ENCODE measurements at places on chromosomes 7 and 10.

DNA sequence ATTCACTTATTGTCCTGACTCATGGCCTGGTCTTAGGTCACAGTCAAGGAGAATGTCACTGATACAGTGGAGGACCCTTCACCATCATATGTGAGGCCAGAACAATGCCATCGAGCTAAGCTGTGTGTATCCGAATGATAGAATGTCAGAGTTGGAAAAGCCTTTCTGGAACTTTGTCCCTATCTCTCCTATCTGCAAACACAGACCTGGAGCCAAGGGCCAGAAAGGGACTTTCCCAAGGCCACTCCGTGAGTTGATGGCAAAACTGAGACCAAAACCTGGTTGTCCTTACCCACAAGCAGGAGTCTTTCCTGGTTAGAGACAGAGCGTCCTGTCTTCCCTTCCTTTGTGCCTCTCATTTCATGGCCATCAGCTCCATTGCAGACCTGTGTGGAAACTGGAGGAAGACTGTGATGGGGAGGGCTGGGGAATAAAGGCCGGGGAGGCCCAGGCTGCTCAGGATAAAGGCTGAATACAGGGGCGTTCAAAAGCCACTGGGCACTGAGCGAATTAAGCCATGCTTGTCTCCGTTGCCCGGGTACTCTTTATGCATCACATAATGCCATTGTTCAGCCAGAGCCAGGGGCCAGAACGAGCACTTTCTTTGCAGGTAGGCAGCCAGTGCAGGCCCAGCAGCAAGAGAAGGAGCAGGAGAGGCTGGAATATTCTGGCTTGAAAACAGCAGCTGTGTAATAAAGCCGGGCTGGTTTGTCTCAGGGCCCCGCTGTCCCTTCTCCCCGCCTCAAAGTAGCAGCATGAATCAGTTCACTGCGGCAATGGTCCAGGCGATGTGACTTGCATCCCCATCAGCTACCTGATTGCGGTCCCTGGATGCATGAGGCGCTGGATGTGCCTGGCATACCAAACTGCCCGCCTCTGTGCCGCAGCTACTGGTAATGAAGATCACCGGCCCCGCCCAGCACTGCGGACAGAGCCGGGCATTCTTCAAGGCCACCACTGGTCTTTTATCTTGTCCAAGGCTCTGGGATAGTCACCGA is 143.0 kb downstream of the RPS24 start:
- no peak for DNase-seq

DNA sequence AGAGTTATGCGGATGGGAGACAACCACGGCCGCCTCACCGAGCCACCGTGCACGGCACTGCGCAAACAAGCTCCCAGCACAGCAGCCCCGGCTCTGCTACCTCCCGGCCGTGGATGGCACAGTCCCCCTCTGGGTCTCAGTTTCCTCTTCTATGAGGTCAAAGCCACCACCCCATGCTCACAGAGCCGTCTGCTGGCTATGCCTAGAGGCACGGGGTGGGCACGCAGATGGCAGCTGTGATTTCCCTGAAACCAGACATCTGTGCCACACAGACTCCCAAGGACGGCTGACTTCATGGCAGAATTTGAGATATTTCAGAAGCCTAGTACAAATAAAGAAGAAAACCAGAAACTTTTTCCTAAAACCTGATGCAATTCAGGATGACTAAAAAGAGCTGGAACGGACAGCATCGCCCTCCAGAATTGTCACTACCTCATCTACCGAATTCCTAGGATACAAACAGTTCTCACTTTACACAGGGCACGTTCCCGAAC is 73.2 kb downstream of the AMZ1 start:
- DNase-seq = no peak

DNA sequence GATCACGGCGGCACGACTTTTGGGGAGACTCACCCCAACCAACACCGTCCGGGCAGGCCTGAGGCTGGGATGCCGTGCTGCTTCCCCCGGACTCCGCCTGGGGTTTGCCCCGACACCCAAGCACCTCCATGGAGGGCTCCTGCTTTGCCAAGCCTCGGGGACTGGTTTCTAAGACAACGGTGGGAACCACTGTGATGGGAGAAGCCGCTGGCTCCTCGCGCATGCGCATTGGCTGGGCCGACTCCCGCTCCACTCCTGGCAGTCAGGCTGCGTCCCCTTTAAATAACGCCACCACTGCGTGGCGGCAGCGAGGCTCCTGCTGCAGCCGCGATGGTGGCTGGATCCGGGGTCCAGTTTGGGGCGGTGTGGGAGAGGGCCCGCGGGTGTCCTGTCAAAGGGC is 201.0 kb downstream of the ZNF716 start:
- DNase-seq = no peak

DNA sequence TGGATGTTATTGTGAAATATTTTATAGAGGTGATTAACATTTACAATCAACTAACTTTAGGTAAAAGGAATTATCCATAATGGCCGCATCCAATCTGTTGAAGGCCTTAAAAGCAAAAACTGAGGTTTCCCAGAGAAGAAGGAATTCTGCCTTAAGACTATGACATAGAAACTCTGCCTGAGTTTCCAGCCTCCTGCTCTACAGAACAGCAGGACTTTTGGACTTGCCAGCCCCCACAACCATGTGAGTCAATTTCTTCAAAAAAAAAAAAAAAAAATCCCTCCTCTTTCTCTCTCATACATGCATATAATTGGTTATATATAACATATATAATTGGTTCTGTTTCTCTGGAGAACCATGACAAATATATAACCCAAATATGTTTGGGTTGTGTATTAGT is 15.4 kb downstream of the SLC25A28 start:
- no peak for DNase-seq

DNA sequence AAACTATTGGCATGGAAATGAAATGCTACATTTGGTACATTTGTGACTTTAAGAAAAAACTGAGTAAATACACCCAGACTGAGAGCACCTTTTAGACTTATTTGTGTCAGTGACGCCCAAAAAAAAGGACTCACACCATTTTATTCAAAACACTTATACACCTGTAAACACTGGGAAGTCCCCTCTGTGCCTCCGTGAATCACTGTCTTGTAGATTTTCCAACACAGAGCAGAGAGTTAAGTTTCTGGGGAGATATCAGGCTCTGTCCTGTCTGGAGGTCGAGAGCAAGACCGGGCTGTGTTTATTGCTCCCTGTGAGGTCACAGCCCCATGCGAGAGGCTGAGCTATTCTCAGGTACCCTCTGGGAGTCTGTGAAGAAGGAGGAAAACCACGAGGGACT is 60.7 kb upstream of the TM9SF3 start:
- DNase-seq = no peak

GRCh38 chr7:99235925-99236324 is 28.0 kb upstream of the KPNA7 start:
- DNase-seq = no peak

- DNase-seq = no peak
Measured at GRCh38 chr10:126491476-126491875, 103.2 kb upstream of the ADAM12 start.

DNA sequence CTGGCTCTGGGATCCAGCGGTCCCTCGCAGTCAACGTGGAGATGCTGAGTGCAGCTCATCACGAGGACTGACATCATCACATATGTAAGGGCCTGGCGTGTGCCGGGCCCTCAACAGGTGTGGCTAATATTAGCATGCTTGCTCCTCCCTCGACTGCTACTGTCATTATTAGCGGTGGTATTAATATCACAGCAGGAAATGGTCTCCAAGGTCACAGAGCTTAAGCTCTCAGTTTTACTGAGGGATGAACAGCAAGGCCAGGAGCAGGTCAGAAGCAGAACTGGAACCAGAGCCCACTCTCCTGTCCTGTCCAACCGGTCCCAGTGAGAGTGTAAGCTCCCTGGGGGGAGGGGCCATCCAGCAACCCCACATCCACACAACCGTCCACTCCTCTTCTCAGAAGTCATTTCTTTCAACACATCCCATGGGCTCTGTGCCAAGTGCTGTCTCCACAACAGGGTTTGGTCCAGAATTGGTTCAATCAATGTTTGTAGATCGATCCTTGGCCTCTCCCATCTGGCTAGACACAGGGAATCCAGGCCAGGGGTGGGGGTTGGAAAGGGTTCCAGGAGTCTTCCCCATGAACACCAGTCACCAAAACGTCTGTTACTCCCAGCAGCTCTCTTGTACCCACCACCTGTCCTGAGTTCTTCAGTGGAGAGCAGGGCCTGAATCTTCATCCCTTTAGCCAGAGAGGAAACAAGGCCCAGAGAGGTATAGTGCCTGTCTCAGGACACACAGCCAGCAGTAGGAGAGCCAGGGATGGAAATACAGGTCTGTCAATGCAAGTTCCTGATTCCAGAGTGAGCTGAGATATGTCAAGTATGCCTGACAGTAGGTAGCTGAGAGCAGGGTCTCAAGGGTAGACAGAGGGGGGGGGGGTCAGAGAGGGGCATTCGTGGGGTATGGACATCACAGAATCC is 45.3 kb upstream of the ZMIZ1 start:
- no peak for DNase-seq

GRCh38 chr7:120785095-120785494 is 72.8 kb downstream of the TSPAN12 start:
- no peak for DNase-seq

DNA sequence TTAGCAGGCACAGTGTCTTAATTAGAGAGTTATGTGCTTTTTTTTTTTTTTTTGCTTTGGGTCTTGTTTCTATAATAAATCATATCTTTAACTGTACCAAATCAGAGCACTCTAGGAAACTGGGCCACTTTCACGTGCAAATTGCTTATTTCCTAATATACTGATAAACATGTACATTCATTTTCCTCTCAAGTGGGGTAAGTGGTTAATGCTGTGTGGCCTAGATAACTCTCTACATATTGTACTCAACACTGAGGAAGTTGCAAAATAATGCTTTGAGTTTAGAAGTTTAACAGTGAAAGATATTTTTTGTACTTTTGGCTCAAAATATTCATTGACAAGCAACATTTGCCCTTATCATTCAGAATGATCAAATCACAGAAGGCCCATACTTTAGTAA is 115.9 kb upstream of the IFRD1 start:
- no peak for DNase-seq

- no peak for DNase-seq
Measured at GRCh38 chr7:27665531-27665930, 2.8 kb upstream of the HIBADH start.

DNA sequence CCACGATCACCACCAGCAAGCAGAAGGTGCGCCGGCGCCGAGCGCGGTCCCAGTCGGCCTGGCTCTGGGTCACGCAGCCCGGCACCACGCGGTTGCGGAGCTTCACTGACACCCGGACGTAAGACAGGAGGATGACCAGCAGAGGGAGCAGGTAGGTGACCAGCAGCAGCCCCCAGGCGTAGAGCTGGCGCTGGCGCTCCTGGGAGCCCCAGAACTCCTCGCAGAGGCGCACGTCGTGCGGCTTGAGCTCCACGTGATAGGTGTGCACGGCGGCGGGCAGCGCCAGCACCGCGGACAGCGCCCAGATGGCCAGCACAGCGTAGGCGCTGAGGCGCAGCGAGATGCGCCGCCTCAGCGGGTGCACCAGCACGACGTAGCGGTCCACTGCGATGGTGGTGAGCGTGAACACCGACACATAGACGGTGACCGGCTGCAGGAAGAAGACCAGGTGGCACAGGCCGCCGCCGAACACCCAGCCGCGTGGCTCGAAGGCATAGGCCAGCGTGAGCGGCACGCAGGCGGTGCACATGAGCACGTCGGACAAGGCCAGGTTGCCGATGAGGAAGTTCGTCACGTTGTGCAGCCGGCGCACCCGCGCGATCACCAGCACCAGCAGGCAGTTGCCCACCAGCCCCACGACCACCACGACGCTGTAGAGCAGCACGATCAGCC is 920 bp downstream of the PRLHR start:
- no peak for DNase-seq

DNA sequence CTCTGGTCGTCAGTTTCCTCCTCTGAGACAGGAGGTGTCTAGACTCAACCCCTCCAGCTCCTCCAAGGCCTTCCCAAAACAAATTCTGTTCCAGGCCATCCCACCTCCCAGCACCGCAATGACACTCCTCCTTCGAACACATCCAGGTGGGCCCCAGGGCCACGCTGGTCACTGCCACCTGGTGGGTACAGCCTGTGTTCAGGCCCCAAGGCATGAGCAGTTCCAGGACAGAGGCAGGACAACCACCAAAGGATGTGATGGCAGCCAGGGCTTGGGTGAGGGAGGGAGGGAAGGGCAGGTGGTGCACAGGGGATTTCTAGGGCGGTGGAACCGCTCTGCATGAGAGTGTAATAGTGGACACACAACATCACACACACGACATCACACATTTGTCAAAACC is 76.5 kb downstream of the PRKAG2 start:
- no peak for DNase-seq

- DNase-seq = no peak
Measured at GRCh38 chr7:30790356-30790755, 19.1 kb downstream of the MINDY4 start.

GRCh38 chr7:132465516-132465915 is 110.8 kb downstream of the PLXNA4 start:
- DNase-seq = no peak

GRCh38 chr7:27739301-27739908 is 557 bp upstream of the TAX1BP1 start:
- peak; percentile 4 for DNase-seq

DNA sequence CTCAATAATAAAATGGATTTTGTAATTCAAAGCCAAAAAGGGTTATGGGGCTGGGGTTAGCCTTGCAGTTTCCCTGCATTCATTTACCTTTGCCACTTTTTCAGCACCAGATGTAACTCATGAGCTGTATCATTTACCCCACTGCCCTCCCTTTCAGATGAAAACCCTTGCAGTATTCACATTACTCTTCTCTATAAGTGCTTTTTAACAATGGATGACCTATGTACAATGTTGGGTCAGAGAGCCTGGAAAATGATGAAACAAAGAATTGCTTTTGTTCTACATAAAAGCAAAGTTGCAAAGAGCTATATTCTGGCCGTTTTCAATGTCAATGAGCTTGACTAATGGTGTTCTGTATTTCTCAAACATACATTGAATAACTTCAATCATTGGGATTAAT is 189.7 kb downstream of the TMEM26 start:
- no peak for DNase-seq

DNA sequence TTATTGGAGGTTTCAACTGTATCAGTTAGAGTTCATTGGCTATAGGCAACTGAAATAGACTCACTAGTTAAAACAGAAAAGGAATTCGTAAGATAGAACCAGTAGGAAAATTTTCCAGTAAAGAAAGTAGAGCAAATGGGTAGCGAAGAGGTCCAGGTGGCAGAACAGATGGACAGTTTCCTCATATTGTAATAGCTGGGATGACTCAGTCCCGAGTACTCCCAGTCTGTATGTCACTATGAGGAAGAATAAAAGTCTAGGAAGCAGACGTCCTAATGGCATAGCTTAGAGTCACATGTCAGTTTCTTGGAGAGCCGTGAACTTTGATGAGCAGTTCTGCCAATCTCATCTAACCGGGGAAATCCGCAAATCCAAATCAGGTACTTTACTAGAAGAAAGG is 95.3 kb downstream of the RNF32 start:
- no peak for DNase-seq
